ENCODE measurements at places on chromosomes 2 and 18.

DNA sequence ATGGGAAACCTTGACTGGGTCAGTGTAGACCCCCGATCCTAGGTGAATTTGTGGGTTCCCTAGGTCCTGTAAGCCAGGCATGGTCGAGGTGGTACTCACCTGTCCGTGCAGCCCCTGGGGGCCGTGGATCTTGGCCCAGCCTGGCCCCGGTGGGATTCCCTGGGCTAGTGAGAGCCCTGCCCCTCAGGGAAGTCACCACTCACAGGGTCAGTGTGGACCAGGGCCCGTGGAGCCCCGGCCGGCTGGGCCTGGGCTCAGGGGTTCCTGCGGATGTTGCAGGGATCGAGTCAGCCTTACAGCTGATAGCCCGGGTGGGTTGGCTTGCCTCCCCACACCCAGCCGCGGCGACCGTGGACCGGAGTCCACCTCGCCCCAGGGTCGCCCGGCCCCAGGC, 528 bp downstream of the ATG9A start:
- DNase-seq = no peak

DNA sequence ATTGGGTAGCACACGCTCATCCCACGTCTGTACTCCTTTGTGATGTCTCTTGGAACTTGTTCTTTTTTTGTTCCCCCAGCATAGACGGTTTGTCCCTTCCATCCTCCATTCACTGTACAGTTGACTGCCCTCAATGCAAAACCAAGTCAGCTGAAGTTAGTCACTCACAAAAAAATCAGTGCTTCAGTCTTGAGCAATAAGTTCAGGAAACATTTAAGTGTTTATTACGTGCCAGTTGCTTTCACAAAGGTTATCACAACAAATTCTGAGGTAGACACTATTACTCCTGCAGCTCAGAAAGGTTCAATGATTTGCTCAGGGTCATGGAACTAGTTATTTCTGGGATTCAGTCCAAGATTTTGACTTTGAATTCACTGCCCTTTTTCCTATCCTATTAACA, 102.2 kb downstream of the PDE1A start:
- DNase-seq = no peak

DNA sequence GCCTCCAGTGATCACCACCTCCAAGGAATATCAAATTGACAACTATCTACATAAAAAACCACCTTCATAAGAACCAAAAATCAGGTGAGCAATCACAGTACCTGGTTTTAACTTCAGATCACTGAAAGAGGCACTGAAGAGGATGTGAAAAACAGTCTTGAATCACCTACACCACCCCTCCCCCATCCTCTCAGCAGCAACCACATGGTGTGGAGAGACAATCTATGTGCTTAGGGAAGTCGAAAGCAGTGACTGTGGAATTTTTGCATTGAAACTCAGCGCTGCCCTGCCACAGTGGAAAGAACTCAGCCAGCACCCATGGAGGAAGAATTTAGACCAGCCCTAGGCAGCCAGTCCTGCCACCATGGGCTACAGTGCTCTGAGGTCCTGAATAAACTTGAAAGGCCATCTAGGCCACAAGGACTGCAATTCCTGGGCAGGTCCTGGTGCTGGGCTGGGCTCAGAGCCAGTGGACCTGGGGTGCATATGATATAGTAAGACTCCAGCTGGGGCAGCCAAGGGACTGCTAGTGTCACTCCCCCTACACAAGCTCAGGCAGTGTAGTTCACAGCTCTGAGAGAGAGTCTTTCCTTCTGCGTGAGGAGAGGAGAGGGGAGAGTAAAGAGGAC, 75.6 kb downstream of the ATL2 start:
- DNase-seq = no peak

- peak; percentile 99 for DNase-seq
Observed at GRCh38 chr2:10448576-10449485, 704 bp upstream of the ODC1 start.

DNA sequence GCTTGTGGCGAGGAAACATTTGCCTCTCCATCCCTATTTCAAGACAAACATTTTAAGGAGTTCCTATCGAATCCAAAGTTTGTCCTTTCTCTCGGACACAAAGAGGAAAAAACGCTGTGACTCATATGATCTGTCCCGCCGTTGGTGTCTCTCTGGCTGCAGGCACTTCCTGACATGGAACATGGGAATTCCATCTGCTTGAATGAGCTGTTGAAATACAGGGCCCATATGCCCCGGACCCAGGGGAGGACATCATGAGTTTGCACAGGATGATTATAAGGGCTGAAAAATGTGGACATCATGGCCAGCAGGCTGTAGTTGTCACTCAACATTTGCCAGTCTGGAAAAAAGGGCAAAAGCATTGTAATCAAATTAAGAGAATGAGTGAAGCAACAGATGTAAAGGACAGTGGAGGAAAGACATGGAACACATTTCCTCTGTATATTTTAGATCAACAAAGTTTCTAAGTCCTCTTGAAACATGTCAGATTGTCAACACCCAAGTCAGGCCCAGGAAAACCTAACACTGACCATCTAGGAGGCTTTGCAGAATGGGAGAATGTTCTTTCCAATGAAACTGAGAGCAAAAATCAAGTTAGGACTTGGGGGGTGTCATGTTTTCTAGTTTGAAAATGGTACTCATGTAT, 103.2 kb upstream of the SMIM21 start:
- no peak for DNase-seq

- no peak for DNase-seq
Observed at GRCh38 chr2:165815299-165816141, 21.5 kb upstream of the GALNT3 start.

GRCh38 chr2:15911686-15912085, 28.7 kb upstream of the MYCN start:
- no peak for DNase-seq

DNA sequence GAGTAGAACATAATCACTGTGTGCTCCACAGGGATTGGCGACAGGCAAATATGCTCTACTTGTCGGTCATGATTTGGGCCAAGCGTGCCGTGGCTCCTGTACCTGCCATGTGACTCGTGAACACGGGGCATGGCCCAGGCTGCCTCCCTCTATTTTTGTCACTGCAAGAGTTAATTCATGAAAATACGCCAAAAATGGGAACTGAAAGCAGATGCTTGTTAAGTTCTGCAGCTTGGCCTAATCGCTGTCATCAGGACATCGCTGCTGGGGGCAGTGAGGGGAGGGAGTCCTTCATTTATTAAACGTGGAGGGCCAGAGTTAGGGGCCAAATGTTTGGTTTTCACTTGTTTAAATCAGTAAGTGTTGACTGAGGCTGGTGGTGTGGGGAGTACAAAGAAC, 177.8 kb downstream of the BCL2 start:
- no peak for DNase-seq

DNA sequence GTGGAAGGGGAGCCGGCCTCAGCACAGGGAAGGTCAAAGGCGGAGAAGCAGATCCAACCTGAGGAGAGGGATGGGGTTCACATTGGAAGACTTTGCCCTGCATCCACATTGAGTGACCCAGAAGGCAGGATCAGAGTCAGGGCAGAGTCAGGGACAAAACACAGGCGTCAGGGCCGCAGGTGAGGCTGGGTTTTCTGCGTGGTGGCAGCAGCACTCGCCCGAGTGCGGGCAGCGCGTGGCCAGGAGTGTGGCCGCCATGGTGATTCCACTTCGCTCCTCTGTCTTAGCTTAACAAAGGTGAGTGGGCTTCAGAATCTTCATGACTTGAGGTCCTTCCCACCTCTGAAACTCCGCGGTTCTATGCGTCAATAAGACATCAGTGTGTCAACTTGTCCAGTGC, 476.9 kb upstream of the SMIM21 start:
- peak; percentile 57 for DNase-seq

DNA sequence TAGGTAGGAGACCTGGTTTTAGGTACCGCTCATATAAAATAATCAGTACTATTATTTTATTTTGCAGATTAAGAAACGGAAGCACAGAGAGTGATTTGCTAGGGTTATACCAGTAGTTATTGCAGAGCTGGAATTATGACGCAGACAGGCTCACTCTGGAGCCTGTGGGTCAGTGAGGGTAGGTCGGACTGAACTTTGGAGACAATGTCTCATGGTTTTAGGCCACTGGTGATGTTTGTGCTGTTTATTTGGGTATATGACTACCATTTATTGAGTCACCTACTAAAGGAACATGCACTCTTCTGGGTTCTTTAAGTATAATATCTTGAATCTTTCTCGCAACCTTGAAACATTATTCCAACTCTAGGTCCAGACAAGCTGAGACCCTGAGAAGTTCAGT, 33.5 kb upstream of the IL1R1 start:
- DNase-seq = no peak

DNA sequence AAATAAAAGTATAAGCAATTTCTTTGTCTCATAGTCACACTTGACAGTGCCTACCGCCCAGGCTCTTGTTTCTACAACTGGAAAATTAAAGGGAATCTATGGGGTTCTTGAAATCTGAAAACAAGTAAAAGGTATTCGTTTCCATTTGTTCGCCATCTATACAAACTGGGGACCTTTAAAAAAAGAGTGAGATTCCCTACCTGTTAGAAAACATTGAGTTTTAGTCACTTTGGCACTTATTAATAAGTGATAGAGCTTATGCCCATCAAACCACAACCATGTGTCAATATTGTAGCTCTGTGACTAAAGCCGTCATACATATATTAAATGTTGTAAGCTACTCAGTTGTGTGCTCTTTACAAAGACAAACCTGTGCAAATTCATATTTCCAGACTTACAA, 13.2 kb downstream of the FN1 start:
- DNase-seq = no peak

- DNase-seq = no peak
Observed at GRCh38 chr18:39655341-39655740, 2089.7 kb upstream of the CELF4 start.

DNA sequence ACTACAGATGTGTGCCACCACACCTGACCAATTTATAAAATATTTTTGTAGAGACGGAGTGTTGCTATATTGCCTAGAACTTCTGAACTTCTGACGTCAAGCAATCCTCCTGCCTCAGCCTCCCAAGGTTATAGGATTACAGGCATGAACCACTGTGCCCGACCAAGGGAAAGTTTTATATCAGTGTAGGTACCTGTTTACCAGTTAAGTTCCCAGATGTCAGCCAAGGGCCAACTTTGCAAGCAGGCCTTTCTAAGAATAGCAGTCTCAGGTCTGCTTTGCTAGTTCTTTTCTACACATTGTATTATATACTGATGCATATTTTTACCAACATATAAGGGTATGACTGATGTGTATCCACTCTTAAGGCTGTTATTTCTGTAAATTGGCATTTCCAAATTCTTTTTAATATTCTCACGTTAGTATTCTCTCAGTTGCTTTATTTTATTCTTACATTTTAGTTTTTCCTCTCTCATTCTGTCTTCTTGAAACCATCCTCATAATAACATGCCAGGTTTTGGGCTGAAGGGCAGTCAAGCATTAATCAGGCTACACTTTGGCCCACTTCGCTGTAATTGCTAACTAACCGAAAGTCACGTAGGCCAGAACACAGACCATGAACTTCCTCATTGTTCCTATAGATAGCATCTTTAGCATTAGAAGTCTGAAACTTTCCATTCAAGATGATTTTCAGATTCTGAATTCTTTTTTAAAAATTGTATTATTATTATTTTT, 25.0 kb upstream of the CXXC1 start:
- DNase-seq = no peak

DNA sequence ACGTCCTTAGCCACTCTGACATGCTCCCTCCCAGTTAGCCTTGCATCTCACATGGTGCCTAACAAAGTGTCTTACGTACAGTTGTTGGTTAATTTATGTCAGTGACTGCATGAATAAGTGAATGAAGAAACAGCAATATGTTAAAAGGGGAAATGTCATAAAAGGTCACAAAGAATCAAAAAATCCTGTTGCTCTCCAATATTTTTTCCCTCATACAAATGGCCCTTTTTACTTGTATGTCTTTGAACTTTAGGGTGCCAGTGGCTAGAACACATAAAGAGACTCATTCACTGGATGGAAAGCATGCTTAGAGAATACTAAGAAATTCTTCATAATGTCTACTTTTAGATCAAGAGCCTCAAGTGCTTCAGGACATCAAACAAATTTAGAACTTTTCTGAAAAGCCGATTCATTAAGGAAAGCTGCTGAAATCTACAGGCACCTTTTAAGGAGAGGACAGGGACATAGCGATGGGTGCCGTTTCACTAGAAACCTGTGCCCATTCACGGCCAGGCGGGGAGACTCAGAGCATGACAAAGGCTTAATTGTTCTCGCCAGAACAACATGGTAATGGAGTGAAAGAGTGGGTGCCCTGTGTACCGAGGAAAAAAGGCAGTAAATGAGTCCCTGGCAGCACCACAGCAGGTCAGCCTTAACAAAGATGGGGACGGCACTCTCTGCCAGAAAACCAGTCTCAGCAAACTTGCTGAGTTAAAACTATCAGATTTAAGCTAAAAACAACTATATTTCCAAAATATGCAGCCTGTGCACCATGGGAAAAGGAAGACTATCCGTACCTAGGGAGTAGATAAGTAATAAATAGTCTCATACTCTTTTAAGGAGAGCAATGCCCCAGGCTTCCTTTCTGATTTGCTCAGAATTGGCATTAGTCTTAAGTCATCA, 71.6 kb upstream of the SPTBN1 start:
- no peak for DNase-seq

GRCh38 chr2:170885130-170885791, 43.8 kb upstream of the GORASP2 start:
- no peak for DNase-seq

GRCh38 chr2:66929632-66930338, 467.3 kb upstream of the ETAA1 start:
- peak; percentile 74 for DNase-seq

GRCh38 chr18:29163596-29163995, 986.7 kb upstream of the CDH2 start:
- DNase-seq = no peak
